ENCODE measurements at places on chromosomes 4 and X.

GRCh38 chr4:8507196-8507570 is 66.6 kb downstream of the TRMT44 start:
- no peak for DNase-seq

GRCh38 chr4:145883101-145883694 is 55.4 kb downstream of the ZNF827 start:
- DNase-seq, result no peak

GRCh38 chr4:128288689-128289106 is 1.1 kb upstream of the PGRMC2 start:
- DNase-seq, result no peak

DNA sequence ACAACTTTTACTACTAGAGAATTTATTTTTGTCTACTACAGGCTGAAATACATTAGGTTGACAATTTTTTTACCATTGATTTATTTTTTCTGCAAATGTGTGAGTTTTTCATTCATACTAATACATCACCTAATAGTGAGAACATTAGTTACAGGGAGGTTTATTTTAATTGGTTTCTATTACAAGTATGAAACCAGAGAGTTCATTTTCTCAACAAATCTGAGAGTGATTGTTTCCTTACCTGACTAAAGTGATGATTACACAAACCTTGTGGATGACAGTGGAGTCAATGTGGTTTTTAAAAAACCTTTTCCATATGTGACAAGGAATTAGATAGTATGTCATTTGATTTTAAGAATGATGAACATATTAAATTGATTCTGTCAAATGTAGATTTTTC is 227.4 kb downstream of the PALLD start:
- no peak for DNase-seq

DNA sequence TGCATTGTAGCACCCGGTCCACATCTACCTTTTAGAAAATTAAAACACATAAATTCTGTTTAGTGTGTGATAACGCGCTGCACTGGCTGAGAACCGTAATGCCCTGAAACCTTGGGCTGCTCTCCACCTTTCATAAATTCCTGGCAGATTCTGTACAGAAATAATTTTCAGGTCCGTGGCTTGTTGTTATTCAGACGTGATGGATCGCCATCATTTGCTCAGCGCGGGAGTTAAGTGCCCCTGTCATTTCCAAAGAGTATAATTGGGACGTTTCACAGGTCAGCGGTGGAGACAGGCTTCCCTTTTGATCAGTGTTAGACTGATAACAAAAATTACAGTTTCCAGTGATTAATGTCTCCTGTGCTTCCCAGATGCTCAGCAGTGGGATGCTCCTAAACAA is 16.5 kb downstream of the UVSSA start:
- DNase-seq, result no peak

DNA sequence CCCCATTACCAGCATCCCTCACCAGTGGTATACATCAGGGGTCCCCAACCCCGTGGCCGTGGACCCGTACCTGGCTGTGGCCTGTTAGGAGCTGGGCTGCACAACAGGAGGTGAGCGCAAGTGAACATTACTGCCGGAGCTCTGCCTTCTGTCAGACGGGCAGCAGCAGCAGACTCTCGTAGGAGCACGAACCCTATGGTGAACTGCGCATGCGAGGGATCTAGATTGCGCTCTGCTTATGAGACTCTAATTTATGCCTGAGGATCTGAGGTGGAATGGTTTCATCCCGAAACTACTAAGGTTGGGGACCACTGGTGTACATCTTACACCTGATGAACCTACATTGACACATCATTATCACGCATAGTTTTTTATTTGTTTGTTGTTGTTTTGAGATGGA is 52.8 kb upstream of the DHX15 start:
- DNase-seq, result no peak

DNA sequence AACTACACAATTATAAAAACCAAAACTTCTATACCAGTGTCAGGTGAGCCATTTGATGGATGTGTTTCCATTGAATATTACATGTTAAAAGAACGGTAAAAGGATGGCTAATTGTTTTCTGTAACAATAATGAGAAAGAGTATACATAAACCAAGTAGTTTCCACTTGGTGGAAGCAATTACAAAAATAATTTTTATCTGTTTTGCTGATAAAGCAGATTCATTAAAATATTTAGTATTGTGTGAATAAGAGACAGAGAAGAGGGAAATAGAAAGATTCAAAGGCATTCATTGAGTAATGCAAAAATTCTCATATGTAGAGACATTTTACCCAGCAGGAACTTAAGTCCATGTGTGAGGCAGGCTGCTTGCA is 95.7 kb downstream of the ANK2 start:
- DNase-seq, result no peak

- DNase-seq, result no peak
Measured at GRCh38 chrX:30888526-30889146, 418 bp downstream of the TAB3 start.

DNA sequence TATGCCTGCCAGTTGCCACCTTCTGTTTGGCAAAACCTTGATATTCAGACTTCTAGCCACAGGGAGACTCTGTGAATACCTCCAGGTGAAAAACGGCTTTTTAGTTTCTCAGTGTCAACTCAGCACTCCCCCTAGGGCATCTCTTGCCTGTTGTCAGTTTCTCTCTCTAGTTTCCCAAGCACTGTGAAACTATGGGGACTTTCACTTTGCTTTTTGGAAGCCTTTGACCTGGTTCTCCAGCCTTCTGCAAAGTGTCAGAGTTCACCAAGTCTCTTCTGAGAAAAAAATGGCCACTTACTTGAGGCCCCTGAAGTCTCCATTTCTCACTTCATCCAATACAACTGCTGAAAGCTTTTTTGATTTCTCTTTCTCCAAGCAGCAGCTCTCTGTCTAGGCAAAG is 521.5 kb downstream of the INPP4B start:
- DNase-seq, result no peak

GRCh38 chr4:169047956-169048355 is 37.9 kb upstream of the CBR4 start:
- DNase-seq, result no peak

GRCh38 chrX:24428516-24428915 is 36.6 kb upstream of the PDK3 start:
- no peak for DNase-seq

DNA sequence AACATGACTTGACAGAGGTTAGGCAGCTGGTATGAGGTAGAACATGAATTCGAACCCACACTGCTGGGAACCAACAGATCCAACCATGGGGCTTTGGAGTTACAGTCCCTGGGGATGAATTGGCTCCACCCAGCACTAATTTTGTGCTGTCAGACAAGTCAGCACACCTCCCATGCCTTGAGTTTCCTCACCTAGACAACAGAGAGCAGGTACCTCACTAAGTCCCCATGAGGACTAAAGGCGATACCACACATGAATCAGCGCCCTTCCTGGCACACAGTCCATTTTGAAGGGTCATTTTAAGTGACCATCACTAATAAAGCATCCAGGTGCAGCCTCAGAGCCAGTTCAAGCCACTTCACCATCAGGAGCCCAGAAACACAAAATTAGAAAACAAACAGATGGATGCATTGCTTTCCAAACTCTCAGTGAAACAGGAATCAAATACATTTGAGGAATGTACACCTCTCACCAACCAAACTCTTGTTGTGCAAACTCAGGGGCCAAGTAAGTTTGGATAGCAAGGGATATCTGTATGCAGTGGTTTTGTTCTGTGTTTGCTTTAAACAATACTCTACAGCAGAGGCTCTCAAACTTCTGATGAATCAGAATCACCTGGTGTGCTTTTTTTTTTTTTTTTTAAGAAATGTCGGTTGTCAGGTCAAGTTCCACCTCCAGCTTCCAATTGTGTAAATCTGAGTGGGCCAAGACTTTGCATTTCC is 10.1 kb downstream of the IDS start:
- DNase-seq, result peak; percentile 8

DNA sequence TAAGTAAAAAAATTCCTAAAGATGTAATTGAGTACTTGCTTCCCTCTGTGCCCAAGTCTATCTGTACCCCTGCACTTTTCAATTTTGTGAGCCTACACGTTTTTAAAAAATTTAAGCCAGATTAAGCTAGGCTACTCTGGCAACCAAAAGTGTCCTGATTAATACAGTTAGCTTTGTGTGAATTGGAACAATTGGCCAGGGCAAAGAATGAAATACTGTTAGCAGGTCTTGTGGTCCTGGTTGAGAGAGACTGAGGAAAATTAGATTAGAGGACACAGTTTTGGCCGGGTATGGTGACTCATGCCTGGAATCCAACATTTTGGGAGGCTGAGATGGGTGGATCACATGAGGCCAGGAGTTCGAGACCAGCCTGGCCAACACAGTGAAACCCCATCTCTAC is 293.3 kb downstream of the RAPGEF2 start:
- no peak for DNase-seq

DNA sequence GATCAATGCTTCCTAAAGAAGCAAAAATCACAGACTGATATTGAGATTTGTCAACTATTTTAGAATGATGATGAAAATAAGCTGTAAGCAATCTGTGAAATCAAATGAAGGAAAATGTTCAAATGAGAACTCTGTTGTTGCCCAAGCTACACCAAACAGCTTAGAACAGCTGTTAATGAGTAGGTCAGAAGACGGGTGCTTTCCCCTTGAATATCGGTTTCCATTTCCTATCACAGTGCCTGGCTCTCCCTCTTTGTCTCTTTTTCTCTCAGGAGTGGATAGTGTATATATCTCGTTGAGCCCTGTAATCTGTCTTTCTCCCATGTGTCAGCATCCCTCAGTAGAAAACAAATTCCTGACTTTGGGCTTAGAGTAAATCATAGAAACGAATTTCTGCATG is 1592.9 kb upstream of the TENM3 start:
- DNase-seq, result no peak

GRCh38 chr4:150255610-150256224 is 177.5 kb downstream of the DCLK2 start:
- no peak for DNase-seq

DNA sequence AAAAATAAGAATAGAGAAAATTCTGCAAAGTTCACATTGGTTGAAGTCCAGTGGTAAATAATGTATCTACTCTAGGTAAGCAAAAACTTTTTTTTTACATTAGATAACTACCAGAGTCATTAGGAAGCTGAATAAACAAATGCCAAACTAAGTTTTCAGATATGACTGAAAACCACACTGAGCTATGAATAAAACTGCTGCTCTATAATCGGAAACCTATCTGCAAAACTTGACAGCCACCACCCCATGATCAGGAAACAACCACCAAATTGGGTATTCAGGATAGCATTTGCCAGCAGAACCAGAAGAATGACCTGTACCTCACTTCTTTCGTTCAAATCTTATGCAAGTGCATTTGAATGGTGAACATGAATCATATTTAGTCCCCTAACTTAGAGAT is 173.0 kb upstream of the TET2 start:
- no peak for DNase-seq

- no peak for DNase-seq
Measured at GRCh38 chr4:53889326-53890055, 174.9 kb downstream of the CHIC2 start.

- no peak for DNase-seq
Measured at GRCh38 chrX:23118163-23118562, 118.4 kb downstream of the DDX53 start.

DNA sequence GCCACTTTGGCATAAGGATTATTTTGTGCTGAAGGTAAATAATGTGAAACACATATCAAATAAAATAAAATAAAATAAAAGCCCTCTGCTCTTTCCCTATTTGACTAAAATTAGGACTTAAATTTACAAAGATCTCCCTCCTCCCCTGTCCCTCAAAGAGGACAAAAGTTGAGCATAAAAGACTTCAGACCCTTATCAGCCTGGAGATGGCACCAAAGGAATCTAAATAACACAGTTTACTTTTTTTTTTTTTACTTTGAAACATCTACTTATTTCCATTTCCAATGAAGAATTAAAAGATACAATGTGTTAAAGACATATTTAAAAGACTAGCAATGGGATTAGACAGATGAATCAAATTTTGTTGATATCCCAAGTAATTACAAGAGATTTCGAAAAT is 89.7 kb downstream of the EPHA5 start:
- peak; percentile 6 for DNase-seq

DNA sequence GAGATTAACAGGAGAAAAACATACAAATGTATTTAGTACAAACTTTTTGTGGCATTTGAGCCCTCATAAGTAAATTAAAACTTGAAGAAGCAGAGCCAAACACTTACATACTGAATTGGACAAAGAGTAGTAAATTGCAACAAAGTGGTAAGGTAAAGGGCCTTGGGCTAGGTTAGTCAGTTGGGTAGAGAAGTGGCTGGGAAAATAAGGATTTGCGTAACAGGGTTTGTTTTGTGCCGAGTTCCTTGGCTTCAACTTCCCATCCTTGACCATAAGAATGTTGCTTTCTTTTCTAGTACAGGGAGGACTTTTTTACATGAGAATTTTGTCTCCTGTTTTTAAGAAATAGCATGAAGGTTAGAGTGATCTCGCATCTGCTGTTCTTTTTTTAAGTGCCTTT is 33.3 kb upstream of the DSPP start:
- no peak for DNase-seq

- no peak for DNase-seq
Measured at GRCh38 chrX:102154900-102155805, 624 bp downstream of the BEX5 start.

- DNase-seq, result peak; percentile 49
Measured at GRCh38 chr4:91837608-91838029, 466.1 kb upstream of the GRID2 start.

DNA sequence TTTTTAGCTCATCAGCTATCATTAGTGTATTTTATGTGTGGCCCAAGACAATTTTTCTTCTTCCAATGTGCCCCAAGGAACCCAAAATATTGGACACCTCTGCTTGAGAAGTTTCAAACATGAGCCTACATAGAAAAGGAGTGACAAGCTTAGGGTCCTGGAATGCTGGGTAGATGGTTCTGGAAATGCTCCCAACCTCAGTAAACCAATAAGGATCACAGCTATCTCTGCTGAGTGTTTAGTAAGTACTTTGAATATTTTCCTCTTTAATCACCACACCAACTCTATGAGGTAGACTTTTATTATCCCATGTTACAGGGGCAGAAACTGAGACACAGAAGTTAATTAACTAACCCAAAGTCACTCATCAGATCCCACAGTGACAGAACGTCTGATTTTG is 164.9 kb upstream of the KLF3 start:
- DNase-seq, result no peak

GRCh38 chrX:16160729-16161128 is 6.6 kb upstream of the MAGEB17 start:
- peak; percentile 86 for DNase-seq

- DNase-seq, result no peak
Measured at GRCh38 chr4:2286904-2287593, 25.1 kb upstream of the MXD4 start.

DNA sequence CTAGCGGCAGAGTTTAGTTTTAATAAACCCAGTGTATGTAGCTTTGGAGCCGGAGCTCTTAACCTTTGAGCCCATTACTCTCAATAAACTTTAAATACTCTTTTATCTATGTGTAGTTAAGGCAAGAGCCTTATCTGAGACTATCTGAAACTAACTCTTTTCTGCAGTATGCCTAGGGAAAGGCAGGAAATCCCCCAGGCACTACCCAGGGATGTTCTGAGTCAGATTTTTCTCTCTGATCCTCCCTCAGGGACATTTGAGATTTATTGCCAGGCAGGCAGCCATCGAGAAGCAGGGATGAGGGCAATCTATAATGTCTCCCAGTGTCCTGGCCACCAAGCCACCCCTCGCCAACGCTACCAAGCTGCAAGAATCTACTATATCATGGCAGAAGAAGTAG is 39.1 kb downstream of the HEPH start:
- no peak for DNase-seq

- DNase-seq, result no peak
Measured at GRCh38 chrX:67558267-67558666, 14.4 kb downstream of the AR start.

All from HCEC 1CT (cell line).